ENCODE measurements at places on chromosomes 7 and 10.

DNA sequence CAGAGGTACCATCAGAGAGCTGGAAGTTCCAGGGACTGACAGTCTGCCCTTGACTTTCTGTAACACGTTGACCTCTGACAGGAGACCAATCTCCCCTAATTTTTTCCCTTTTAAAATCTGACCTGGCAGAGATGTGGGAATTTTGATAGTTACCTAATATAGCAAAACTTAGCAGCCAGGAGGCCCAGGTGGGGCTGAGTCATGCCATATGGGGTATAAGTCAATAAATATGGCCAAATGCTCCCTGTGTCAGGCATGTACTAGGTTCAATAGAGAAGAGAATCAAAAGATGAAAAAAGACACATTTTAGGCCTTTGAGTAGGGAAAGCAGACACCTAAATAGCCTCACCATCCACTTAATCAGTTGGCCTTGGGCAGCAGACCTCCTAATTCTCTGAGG lies 6.1 kb upstream of the GRK5 start:
- no peak for DNase-seq

DNA sequence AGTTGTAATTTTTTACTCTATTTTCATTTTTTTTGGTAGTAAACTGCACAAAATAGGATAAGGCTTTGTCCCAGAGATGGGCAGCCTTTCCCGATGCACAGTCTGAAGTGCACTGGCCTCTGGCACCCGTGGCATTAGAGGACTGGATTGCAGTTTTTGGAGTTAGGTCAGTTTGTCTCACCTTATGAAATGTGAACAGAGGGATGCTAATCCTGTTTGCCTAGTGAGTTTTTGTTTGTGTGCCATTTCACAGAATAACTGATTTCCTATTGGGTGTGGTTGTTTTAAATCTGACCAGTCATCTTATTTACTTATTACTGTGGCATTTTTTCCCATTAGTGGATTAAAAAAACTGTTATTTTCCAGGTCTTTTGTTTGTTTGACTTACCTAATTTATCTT lies 109.5 kb upstream of the GATA3 start:
- DNase-seq = no peak

DNA sequence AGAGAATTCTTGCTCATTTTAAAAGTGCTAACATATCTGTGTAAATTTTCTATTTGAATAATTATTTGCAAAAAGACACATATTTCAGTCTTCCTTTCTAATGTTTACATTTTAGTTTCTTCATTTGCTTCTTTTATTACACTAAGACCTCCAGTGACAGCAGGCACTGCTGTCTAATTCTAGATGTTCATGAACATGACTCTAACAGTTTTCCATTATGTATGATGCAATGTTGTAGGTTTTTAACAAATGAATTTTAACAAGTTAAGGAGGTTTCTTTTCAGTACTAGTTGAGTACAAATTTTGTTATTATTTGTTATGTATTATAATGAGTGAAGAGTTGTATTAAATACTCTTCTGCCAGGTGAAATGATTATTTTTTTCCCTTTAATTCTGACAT lies 83.6 kb downstream of the GRB10 start:
- DNase-seq = no peak

- DNase-seq = no peak
Measured at GRCh38 chr10:103872137-103872931, 17.0 kb upstream of the SH3PXD2A start.

DNA sequence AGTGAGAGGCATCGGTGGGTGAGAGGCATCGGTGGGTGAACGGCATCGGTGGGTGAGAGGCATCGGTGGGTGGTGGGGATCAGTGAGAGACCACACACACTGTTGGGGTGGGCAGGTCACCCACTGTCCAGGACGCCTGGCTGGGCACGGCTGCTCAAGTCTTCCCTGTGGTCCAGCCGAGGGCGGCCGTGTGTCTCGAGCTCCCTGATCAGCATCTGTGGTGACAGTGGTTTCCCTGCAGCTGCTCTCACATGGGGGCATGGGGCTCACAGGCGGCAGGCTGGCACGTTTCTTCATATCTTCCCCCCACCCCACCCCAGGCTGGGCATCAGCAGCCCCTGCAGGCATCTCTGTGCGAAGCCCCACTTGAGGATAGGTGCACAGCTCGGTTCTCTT lies 78.2 kb downstream of the NKX6-2 start:
- no peak for DNase-seq

Measured in activated CD4-positive, alpha-beta T cell treated with anti-CD3 and anti-CD28 coated beads, Interleukin-2, amount 50 U/mL, for 48 hours (primary cell).